Chondrocyte (in vitro differentiated cells): ENCODE measurements at places on chromosomes 16 and 17. TPM values are rescaled to one million over a fixed set of nuclear protein-coding genes. Genes with fewer than 3 reads are reported as not detected.

DNA sequence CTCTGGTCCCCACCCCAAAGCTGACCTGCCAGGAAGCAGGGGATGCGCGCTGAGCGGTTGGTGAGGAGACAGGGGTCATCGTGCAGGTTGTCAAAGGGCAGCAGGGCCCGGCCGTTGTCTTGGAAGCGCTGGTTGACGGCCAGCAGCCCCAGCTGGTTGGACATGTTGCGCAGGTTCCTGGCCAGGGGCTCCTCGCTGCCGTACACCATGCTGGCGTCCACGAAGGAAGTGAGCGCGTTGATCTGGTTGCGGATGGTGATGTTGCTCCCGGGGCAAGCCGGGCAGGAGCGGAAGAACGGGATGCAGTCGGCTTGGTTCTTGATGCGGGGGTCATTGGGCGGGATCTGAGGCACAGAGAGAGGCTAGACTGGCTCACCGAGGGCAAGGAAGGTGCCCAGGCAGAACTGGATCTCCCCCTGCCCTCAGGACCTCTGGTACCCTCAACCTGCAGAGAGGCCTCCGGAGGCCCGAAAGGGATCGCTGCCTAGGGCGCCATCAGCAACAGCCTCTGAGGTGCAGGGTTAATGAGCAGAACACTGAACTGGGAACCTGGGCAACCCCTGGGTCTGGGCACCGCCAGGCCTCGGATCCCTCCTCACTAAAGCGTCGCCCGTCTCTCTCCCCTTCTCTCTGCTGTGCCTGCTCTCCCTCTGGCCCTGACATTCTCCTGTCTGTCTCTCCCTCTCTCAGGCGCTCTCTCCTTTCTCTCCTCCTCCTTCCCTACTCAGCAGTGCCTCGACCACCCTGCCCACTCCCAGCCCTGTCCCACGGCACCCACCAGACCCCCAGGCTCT is 2.7 kb downstream of the MPO start:
- DNase-seq = no peak

- DNase-seq = no peak
Observed at GRCh38 chr17:66813296-66813695, 21.6 kb upstream of the CACNG5 start.

DNA sequence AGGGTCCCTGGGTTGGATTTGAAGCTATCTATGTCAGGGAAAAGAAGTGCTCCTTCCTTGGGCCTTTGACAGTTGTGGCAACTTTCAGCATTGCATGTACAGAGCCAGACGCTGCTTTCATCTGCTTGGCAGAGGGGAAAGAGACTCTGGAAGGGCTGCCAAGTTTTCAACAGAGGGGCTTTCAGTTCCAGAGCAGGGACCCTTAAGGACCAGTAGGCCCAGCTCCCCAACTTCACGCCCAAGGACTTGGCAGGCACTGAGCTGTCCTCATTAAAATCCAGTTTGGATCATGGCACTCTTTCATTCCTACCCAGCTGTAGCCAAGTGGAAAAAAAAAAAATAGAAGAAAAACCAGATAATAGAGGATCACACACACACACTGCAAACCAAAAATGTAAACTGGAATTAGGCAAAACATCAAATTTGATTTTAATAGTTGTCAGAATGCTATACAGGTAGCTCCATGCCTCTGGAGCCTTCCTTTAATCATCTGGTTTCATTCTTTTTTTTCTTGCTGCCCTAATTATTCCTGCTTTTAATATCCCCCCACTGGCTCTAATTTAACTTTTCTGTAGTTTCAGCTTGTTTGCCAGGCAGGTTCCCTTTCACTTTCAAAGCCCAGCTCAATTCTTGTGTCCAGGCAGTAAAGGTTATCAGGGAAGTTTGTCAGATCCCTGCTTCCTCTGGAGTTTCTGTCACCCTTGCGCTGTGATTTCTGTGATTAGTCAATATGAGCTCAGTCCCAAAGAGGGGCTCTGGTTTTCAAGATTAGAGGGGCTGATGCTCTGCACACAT is 702.6 kb upstream of the CDH8 start:
- no peak for DNase-seq

DNA sequence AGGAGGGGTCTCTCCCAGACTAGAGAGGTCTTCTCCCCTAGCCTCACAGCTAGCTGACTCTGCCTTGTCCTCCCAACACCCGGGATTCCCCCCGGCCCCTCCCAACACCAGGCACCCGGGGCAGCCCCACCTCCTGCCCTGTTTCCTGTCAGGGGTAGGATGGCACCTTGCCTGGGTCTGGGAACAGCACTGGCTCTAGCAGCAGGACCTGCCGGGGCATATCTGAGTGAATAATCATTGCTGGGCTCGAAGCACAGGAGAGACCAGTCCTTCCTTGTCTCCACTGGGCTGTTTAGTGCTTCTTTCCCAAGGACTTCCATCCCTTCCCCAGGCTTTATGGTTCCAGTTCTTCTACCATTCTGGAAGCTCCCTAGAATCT is 25.7 kb downstream of the MINK1 start:
- DNase-seq = no peak

- no peak for DNase-seq
Observed at GRCh38 chr17:82687871-82688270, 10.6 kb downstream of the RAB40B start.

GRCh38 chr17:64634218-64634617 is 27.9 kb downstream of the SMURF2 start:
- DNase-seq = no peak

DNA sequence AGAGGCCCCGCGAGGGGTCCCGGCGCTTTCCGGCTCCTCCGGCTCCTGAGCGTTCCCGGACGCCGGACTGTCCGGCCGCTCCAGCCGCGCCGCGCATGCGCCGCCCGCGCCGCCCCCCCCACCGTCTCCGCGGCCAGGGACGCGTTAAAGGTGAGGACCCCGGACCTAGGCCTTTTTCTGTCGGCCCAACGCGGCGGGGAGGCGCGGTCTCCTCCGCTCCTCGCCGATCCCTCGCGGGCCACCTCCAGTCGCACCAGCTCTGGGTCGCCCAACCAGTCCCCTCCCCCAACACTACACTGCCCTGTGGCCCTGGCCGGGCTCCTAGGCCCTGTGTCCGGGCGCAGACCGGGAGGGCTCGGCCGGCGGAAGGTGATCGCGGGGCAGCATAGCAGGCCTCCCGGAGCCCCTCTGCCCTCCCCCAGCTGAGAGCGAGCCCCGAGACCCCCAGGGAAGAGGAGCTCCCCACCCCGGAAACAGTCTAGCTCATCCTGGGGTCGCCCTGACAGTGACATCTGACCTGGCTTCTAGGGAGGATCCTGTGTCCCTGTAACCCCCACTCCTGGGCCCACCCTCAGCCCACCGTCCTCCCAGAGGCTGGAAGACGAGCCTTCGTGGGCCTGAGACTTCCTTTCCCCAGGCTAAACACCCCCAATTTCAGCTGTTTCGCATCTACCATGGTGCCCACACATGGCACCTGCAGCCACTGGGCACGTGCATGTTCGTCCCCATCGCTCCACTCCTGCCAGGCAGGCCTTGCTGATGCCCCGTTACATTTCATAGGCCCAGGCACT is 14.7 kb upstream of the BCAR1 start:
- DNase-seq = peak; percentile 90

DNA sequence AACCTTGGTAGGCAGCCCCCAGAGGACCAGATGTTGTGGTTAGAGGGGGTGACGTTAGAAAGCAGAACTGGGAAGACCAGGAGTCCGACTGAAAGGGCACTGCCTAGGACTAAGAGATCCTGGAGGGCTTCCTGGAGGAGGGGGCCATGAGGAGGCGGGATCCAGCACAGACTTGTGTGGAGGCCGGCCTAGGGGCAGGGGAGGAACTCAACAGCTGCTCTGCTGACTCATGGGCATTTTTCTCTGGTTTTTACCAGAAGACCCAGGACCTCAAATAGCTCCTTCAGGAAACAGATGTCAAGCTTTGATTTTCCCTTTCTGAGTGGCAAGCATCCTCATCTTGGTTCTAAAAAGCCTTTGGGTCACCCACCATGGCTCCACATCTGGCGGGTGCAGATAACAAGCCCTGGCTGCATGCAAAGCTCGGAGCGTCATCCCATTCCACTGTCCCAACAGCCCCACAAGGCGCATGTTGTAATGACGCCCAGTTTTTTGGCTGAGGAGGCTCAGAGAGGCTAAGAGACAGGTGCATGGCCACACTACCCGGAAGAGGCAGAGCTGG is 29.0 kb downstream of the IL21R start:
- peak; percentile 50 for DNase-seq

DNA sequence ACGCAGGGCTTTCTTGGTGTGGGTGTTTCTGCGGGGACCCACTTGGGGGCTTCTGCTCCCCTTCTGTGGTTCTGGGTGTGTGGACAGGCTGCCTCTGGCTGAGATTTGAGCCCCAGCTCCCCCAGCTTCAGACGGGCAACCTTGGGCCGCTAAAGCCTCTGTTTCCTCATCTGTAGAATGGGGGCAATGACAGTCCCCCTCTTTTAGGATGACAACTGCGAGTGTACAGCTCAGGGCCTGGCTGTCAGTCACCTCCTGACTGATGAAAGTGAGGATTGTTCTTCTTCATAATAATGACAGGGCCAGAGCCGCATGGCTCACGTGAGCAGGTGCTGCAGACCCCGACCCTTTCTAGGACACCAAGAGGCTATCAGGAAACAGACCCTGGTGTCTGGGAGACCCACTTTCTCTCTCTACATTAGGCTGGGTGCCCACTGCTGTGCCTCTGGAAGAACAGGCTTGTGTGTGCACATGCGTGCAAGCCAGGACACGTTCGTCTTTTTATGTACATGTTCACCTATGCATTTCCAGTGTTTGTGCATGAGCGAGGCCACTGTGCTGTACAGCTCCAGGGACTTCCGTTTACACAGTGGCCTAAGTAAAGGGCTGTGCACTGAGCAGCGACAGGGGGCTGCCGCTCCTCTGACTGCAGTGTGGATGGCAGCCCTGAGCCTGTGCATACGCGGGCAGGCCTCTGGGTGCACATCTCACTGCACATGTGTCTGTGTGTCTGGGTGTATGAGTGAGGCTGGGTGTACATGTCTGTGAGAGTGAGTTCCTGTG is 4.6 kb downstream of the SPNS3 start:
- no peak for DNase-seq

The CES5A gene
- not detected in 3 replicates for total RNA-seq
